Central memory CD4-positive, alpha-beta T cell (primary cell): ENCODE measurements at places on chromosomes 13 and 19.
A peak's percentile ranks its signal among the peaks of the same experiment; 100 is the strongest.

GRCh38 chr19:17079710-17080439 is 4.3 kb downstream of the MYO9B start:
- DNase-seq = peak; percentile 56

DNA sequence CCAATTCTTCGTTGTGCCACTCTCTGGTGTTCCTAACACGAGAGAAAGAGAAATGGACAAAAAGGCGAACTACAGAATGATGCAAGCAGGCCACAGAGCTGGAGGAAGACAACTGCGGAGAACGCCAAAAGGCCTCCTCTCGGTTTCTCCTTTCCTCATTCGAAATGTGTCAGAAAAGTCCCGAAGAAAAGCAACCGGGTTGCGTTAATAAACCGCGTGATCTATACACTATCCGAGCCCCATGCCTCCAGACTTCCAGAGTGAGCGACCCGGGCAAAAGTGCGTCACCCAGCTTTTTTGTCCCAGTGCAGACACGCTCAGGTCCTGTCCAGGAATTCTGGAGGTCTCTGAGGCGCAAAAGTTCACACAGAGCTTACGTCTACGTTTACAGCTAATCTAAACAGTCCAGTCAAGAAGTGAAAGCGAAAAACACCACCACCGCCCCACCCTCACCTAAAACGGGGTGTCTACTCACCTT is 413 bp downstream of the N4BP2L2 start:
- no peak for DNase-seq

DNA sequence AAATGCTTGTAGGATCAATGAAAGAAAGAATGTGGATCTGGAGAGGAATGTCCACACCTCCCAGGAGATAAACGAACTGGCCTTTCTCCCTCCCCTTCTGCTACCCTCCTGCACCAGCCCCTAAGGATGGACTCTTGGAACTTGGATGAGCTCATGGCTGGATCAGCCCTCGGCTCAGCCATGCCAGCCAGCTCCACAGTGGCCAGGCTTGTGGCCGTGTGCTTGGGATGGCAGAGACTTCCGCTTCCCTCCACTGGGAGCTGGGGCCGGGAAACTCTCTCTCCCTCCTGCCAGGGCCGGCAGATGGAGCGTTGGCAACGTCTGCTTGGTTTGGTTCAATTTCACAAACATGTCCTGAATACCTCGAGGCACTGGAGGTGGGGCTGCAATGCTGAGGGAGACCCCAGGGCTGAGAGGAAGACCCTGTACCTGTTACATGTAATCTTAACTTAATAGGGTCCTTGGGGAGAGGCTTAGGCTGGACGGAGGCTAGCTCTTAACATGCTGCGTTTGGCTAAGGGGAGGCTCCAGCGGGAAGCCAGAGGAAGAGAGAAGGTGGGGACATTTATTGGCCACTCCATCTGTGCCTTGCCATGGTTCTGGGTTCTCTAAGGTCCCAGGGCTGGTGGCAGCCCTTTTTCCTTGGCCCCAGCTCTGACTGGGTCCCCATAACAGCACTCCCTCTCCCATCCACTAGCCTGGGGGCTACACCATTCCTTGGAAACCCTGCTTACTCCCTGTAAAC is 152.5 kb downstream of the IER2 start:
- DNase-seq = no peak

DNA sequence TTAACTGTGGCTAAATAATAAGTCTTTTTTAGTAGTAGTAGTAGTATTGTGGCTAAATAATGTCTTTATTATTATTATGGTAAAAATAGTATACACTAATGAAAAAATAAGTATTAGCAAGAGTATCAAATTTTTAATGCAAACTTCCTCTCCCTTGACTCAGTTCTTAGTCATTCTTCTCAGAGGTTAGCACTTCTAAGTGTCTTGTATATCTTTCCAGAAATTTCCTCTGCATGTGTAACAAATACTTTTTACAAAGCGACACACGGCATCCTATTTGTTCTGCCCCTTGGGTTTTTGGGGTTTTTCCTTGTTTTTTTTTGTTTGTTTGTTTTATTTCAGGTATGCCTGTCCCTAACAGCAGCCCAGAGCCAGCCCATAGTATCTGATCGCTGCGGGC is 20.9 kb downstream of the SIN3B start:
- DNase-seq = no peak

- peak; percentile 61 for DNase-seq
Measured at GRCh38 chr19:35879770-35880317, 11.5 kb downstream of the APLP1 start.

DNA sequence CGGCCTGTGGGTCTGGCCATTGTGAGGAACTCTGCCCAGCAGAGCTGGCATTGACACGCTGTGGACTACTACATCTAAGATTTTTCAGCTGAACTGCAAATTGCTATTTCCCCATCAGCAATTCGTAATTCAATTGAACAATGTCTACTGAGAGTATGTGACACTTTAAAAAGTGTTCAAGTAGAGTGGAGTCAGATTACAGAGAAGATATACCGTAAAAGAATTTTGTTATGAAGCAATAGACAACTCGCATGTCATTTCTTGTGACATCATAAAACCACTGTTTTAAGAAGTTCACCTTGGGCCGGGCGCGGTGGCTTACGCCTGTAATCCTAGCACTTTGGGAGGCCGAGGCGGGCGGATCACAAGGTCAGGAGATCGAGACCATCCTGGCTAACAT is 32.5 kb upstream of the C1QTNF9 start:
- DNase-seq = no peak

- DNase-seq = peak; percentile 68
Measured at GRCh38 chr19:43470288-43470687, 4.9 kb upstream of the LYPD3 start.

GRCh38 chr19:39677961-39678889 is 22.5 kb downstream of the LGALS16 start:
- no peak for DNase-seq

DNA sequence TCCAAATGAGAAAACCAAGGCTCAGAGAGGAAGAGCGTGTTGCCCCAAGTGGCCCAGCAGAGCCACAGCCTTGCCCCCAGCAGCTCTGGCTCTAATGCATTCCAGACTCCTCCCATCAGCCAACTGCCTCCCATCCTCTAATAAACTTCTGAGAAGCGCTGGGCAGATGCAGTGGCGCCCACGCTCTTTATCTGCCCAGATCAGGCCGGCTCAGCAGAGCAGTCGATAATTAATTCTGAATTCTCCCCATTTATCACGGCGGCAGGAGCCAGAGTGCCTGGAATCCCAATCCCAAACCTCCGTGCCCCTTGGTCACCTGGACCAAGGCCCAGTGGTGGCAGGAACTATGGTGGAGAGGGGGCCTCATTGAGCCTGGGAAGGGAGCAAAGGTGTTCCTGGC is 13.9 kb downstream of the TINCR start:
- no peak for DNase-seq

DNA sequence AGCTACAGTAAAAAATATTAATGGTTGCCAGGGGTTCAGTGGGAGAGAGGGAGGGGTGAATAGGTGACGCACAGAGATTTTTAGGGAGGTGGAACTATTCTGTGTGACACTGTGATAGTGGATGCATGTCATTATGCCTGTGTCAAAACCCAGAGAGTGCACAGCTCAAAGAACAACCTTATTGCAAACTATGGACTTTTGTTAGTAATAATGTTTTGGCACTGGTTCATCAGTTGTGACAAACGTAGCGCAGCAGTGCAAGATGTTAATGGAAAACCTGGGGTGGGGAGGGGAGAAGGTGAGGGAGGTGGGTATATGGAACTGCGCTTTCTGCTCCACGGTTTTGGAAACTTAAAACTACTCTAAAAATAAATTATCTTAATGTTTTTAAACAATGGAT is 134.6 kb upstream of the RFC3 start:
- no peak for DNase-seq

GRCh38 chr13:102847272-102848234 is 1.7 kb downstream of the ERCC5 start:
- DNase-seq = peak; percentile 45

DNA sequence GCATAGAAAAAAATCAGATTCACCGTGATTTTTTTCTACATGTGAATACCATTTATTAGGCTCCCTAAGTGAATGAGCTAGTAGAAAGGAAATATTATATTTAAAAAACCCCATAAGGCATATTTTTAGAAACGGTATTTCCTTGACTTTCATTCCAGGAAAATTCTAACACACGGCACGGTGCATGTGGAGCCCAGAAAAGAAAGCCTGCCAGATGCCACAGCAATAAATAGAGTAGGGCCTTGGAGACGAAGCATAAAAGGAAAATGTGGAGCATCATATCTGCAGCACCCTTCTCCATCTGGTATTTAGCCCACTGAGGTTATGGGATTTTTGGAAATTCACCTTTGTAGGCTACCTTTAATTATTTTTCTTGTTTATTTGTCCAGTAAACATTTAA is 314.4 kb downstream of the ENOX1 start:
- no peak for DNase-seq

DNA sequence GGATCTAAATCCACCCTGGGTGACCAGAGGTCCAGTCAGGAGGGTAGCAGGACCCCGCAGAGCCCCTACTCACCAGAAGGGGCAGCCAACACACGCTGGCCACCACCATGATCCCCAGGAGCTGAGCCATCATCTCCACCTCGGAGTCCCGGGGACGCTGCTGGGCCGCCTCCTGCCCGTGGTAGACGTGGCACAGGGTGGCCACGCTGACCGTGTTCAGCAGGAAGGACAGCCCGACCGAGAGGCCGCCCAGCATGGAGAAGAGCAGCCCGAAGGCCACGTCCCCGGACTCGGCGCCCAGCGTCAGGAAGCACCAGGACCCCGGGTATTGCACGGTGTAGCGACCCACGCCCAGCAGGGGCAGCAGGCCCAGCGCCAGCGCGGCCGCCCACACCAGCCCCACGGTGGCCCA is 6.9 kb downstream of the TBXA2R start:
- DNase-seq = no peak

DNA sequence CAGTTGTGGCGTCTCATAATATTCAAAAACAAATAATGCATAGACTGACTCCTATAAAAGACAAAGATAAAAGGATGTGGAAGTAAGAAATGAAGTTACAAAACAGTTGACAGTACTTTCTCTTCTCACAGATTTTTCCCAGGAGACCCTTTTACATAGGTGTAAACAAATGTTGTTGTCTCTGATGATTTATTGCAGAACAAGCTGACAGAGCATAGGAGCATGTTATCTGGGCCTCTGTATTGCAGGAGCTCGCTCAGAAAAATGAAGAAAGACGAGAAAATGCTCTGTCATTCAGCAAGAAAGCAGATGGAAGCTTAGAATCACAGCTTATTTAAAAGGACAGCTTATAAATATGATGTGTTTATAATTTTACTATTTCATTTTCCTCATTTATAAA is 353.6 kb upstream of the GPC6 start:
- DNase-seq = no peak

- peak; percentile 73 for DNase-seq
Measured at GRCh38 chr19:46728693-46729339, 11.9 kb upstream of the PRKD2 start.

DNA sequence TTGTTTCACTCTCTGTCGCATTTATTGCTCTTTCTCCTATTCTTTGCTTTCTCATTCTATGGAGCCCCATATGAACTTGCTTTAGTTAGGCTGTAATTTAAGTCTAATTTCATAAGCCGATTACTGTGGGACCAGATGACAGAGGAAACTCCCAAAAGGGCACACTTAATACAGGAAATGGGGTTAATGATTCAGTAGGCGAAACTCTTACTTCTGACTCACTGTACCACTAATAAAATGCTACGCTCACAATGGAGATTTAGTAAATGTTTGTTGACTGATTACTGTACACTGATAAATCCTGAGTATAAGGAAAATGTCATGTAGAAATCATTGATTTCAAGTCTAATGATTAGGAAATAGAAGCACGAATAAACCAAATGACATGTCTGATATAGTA is 276.4 kb downstream of the KLF5 start:
- no peak for DNase-seq

DNA sequence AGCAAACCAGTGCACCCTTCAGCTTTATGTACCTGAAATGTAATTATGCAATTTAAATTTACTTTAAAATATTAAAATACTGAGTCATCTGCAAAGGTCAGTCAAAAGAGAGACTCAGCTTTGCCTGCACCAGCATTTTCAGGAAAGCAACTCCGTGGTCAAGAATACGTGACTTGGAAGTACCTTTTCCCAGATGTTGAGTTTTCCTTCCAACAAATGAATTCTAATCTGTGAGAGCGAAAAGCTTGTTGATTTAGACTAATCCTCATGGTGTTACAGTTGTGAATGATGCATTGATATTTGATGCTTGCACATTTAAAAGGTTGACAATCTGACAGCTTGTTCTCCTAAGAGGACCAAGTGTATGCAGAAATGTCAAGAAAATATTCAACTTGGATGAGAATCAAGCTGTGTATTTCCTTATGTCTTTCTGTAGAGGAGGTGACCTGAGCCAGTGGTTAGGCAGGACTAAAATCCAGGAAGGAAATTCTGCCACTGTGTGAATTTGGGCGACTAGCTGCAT is 270.4 kb downstream of the ABCC4 start:
- DNase-seq = no peak

DNA sequence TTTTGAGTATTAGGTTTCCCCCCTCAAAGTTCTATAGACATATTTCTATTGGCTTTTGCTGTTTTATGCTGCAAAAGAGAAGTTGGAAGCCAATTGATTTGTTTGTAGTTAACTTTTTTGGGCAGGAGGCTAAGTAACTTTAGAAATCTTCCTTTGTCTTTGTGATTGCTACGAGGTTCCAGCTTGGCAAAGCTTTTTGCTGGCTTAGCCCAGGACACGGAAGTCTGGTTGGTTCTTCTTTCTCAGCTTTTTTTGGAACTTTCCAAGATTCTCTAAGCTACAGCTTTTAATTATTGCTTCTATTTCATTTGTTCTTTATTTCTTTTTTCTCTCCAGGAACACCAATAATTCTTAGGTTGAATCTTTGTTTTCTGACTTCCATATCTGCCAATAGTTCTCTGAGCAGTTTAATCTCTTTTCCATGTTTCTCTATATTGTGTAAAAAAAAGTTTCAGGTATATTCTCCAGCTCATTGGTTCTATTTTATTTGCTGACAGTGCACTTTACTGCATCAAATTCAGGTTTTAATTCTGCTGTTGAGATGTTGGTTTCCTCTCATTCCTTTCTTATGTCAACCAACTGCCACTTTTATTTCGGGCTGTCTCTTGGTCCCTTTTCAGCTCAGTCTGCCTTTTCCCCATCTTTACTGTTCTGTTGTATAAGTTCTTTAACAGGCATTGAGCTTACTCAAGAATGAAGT is 27.8 kb downstream of the MBNL2 start:
- no peak for DNase-seq

GRCh38 chr13:97328222-97328790 is 105.7 kb upstream of the RAP2A start:
- no peak for DNase-seq
